ENCODE measurements at places on chromosomes 1 and 21.

DNA sequence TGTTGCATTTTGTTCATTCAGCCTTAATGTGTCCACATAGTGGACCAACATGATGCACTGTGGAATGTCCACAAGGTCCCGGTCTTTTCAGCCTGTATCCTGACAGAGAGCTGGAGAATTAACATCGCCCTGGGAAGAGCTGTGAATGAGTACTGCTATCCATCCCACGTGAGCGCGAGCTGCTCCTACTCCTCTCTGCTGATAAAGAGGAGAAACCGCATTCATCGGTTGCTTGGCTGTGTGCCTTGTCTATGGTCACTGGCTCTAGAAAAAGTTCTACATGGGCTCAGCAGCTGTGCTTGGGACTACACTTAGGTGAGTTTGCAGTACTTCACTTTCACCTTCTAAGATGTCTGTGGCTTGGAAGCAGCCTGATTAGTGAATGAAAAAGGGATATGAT, 31.1 kb upstream of the IGSF5 start:
- no peaks in the 10 kb centered on the region for H3K36me3 ChIP-seq
- H3K27ac ChIP-seq = no peak overlapping the region
- no peaks in the 10 kb centered on the region for H3K27me3 ChIP-seq
- DNase-seq = no peak
- H3K4me3 ChIP-seq = no peak overlapping the region
- no peaks in the 10 kb centered on the region for H3K4me1 ChIP-seq

GRCh38 chr1:177933881-177934280, 36.0 kb downstream of the SEC16B start:
- no peak overlapping the region for H3K4me3 ChIP-seq
- H3K27ac ChIP-seq = no peak overlapping the region
- H3K27me3 ChIP-seq = no peaks in the 10 kb centered on the region

- H3K27me3 ChIP-seq = no peaks in the 10 kb centered on the region
- H3K4me1 ChIP-seq = no peaks in the 10 kb centered on the region
- no peak overlapping the region for H3K27ac ChIP-seq
Measured at GRCh38 chr21:30882866-30883597, 1.7 kb upstream of the KRTAP11-1 start.

DNA sequence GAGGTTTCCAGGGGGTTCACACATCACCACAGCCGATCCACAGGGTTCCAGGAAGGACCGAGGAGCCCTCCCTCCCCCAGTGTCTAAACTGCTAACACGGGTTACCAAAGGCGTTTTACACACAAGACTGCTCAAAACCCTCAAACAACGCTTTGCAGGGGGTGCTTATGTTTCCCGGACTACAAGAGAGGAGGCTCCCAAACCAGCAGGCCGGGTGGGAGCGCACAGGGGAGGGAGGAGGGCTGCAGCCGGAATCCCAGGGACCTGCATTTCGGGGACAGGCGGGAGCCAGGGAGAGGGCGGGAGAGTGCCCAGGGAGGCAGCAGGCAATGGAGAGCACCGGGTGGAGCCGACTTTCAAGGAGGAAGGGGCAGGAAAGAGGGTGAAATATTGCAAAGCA, 50.8 kb downstream of the ACBD3 start:
- DNase-seq = peak; percentile 68
- no peaks in the 10 kb centered on the region for H3K36me3 ChIP-seq
- no peaks in the 10 kb centered on the region for H3K4me1 ChIP-seq

- peak overlapping the region; percentile 28 for H3K27ac ChIP-seq
- DNase-seq = peak; percentile 85
- H3K4me1 ChIP-seq = no peaks in the 10 kb centered on the region
- no peaks in the 10 kb centered on the region for H3K27me3 ChIP-seq
- no peak overlapping the region for H3K4me3 ChIP-seq
- H3K36me3 ChIP-seq = no peaks in the 10 kb centered on the region
Measured at GRCh38 chr1:53123453-53124140, 18.8 kb downstream of the SLC1A7 start.

- no peaks in the 10 kb centered on the region for H3K27me3 ChIP-seq
- H3K4me3 ChIP-seq = no peak overlapping the region
- H3K27ac ChIP-seq = no peak overlapping the region
- peaks cover 6% of the 10 kb centered on the region for H3K36me3 ChIP-seq
Measured at GRCh38 chr1:223763881-223764280, 51.5 kb downstream of the CAPN2 start.

DNA sequence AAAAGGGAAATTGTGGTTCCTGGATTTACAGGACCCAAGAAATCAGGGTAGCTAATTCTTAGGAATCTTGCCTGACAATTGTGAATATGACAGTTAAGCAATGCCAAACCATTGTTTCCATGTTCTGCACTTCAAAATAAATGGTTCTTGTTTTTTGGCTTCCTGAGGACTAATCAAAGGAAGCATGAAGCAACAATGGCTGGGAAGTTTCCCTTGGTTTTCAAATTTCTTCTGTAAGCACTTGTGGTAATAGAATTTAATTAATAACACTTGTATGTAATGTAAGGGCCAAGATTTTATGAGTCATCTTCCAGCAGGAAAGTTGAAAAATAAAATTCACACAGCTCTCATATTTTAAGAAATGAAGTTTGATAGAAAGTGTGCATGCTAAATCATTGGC, 31.7 kb downstream of the JAM2 start:
- no peaks in the 10 kb centered on the region for H3K36me3 ChIP-seq
- H3K27me3 ChIP-seq = no peaks in the 10 kb centered on the region
- no peak for DNase-seq
- H3K4me3 ChIP-seq = no peak overlapping the region
- no peaks in the 10 kb centered on the region for H3K4me1 ChIP-seq
- no peak overlapping the region for H3K27ac ChIP-seq

DNA sequence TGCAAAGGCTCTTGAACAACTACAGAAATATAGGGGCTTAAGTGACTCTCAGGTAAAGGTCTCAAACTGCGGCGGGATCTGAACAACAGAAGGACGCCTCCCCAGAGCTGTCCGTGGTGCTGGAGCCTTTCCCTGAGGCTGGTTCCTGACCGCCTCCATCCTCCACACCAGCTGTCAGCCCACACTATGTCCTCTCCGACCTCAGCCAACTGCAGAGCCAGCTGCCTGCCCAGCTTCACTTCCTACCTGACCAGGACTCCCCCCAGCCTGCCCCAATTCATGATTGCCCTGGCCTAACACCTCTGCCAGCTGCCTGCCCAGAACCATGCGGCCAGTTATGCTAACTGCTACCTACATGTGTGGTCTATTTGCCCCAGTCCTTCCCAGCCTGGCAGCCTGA, 63.6 kb upstream of the ZC3H12A start:
- H3K4me1 ChIP-seq = no peaks in the 10 kb centered on the region
- H3K4me3 ChIP-seq = no peak overlapping the region
- no peaks in the 10 kb centered on the region for H3K27me3 ChIP-seq
- DNase-seq = no peak
- no peaks in the 10 kb centered on the region for H3K36me3 ChIP-seq

DNA sequence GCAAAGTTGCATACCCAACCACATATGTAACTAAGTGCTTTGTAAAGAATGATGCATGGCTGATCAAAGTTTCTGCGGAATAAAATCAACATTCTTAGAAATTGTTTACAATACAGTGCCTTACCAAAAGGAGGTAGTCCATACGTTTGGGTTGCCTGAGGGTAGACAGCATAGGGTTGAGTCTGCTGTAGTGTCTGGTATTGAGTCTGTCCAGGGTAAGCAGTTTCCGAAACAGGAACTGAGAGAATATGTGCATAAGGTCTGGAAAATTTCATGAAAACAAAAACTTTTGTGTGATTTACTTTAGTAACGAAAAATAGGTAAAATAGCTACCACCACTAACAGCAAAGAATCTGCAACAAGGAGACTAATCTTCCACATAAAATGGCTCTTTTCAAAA, 53.0 kb downstream of the EYA3 start:
- peaks cover 3% of the 10 kb centered on the region for H3K4me1 ChIP-seq
- no peaks in the 10 kb centered on the region for H3K27me3 ChIP-seq

DNA sequence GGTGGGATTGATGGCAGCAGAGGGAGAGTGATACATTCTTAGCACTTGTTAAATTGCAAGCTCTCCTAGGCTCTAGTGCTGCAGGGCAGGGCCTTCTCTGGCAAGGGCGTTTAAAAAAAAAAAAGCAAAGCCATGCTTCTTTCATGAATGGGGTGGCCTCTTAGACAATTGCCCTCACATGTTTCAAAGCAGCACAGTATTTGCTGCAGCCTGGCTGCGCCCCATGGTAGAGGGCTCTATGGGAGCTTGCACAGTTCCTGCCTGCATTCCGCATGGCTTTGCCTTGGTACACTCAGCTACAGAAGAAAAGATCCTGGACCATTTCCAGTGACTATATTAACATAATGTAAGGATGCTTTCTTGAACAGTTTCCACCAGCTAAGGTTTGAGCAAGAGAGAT, 267.2 kb downstream of the ZNF648 start:
- no peaks in the 10 kb centered on the region for H3K27me3 ChIP-seq
- H3K36me3 ChIP-seq = no peaks in the 10 kb centered on the region
- H3K27ac ChIP-seq = no peak overlapping the region
- DNase-seq = no peak
- no peaks in the 10 kb centered on the region for H3K4me1 ChIP-seq

DNA sequence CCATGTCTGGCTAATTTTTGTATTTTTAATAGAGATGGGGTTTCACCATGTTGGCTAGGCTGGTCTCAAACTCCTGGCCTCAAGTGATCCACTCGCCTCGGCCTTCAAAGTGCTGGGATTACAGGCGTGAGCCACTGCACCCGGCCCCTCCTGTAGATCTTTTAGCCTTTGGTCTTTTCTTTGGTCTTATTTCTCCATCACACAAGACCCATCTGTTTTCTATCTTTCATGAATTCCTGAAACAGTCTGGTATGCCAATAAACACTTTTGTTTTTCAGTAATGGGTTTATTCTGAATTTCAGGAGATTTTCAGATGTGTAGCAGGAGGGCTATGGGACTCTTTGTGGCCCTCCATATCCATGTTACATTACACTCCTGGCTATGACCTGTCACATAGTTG, 23.2 kb downstream of the ERRFI1 start:
- H3K4me3 ChIP-seq = no peak overlapping the region
- H3K27me3 ChIP-seq = no peaks in the 10 kb centered on the region
- no peak overlapping the region for H3K27ac ChIP-seq

DNA sequence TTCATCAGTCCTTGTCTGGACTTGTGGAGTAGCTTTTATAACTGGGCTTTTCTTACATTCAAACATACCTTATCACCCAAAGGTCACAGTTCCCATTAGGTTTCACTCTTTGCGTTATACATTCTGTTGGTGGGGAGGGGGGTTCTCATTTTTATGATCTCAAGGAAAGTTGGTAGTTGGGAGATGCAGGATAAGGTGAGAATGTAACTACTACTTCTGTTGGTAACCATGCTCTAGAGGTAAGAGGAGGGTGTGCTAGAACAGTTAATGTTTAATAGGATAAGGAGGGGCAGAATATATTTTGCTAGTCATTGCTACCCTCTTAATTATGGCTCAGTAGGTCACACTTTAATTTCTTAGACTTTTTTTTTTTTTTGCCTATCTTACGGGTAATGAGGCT, 10.7 kb downstream of the YBX1 start:
- DNase-seq = no peak
- no peak overlapping the region for H3K4me3 ChIP-seq
- H3K4me1 ChIP-seq = peaks cover 3% of the 10 kb centered on the region
- no peak overlapping the region for H3K27ac ChIP-seq
- no peaks in the 10 kb centered on the region for H3K27me3 ChIP-seq
- H3K36me3 ChIP-seq = no peaks in the 10 kb centered on the region

DNA sequence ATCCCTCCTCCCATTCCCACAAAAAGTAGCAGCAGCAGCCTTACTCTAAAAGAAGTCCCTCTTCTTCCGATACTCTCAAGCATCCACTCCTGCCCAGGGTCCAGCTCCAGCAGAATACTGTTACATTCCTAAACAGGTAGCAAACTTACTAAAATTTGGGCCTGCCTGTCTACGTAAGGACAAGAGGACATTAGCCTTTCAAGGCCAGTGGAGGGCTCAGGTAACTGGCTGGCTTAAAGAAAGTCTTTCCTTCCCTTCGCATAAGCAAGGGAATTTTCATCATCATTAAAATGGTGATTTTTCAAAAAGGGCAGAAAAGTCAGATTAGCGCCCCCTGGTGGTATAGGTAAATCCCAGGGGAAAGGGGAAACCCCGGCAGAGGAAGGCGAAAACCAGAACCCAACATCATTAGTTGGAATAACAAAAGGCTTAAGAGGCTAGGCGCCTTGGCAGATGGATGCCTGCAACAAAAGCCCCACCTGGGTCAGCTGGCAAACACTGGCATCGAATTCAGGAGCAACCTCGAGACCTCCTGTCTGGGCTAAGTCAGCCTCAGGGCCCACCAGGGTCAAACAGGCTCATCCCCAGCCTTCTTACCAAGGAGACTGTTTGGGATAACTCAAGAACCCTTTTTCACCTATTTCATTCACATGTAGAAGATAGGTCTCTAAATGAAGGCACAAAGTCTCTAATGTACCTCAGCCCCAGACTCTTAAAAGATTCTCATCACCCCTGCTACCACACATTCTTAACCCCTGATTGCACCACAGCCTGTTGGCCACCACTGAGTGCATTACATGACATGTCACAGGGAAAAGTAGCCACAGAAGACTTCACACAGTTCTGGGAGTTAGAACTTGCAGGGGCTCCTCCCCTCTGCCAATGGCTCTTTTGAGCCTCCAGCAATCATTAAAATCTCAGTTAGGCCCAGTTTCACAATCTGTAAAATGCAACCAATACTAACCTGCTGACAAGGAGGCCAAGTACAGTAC, 36.7 kb downstream of the ERI3 start:
- H3K27me3 ChIP-seq = no peaks in the 10 kb centered on the region
- H3K27ac ChIP-seq = no peak overlapping the region
- no peaks in the 10 kb centered on the region for H3K36me3 ChIP-seq
- DNase-seq = no peak

DNA sequence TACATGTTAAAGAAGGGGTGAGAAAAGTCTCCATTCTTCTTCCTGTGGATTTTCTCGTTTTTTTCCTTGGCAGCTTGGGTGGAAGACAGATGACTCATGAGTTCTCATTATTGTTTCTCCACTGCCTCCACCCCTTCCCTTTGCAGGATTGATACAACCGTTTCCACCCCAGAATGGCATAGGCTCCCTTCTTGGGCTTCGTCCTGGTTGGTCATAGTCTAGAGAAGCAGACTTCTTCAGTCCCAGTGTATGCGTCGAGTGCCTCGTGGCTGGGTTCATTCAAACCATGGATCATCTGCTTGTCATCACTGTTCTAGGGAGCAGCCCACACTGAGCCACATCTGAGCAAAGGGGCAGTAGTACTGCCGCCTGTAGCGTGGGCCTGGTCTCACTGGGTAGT, 13.7 kb downstream of the PTGFRN start:
- H3K36me3 ChIP-seq = no peaks in the 10 kb centered on the region
- no peaks in the 10 kb centered on the region for H3K27me3 ChIP-seq

GRCh38 chr1:107405236-107405635, 264.4 kb downstream of the NTNG1 start:
- no peak overlapping the region for H3K27ac ChIP-seq
- no peaks in the 10 kb centered on the region for H3K36me3 ChIP-seq
- H3K27me3 ChIP-seq = no peaks in the 10 kb centered on the region
- H3K4me3 ChIP-seq = no peak overlapping the region

- H3K27ac ChIP-seq = no peak overlapping the region
- no peak overlapping the region for H3K4me3 ChIP-seq
- no peak for DNase-seq
- H3K4me1 ChIP-seq = no peaks in the 10 kb centered on the region
Measured at GRCh38 chr1:234690872-234691271, 80.9 kb upstream of the IRF2BP2 start.

All from aorta (tissue), 5 donors.